ENCODE measurements at places on chromosomes 16 and 17.

DNA sequence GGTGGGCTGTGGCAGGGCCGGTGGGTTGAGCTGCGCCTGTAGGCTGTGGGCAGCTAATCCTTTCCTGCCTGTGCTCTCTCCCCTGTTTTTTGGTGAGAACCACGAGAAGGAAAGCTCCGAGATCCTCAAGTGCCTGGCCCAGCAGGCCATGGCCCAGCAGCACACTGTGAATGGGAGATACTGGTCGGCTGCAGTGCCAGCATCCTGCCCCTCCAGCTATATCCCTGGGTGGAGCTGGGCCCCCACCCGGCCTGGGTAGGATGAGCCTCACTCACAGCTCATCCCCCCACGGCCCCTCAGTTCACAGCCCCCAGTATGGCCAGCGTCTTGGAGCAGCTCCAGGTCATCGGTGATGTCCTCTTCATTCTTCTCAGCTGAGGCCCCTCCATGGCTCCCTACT lies 164.4 kb upstream of the ZNF267 start:
- no peak for DNase-seq

- DNase-seq = no peak
These were observed 156.8 kb upstream of the CHMP6 start for GRCh38 chr17:80834893-80835275.

DNA sequence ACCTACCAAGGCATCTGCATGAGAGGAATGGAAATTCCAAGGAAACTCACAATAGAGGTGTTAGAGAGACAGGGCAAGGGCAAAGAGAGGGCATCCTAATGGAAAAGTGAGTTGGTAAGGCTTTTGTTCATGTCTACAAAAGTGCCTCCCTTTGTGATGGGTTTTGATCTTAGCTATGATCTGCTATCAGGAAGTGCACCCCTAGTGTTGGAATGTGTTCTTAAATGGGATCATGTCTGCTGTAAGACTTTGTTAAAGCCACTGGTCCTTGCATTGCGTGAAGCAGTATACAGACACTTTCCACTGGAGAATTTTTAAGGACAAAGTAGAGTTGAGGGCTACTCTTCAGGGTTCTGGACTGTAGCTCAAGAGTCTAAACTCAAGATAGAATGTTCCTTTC lies 92.0 kb downstream of the MAP2K6 start:
- no peak for DNase-seq

- peak; percentile 73 for DNase-seq
These were observed 305.2 kb downstream of the SEC14L1 start for GRCh38 chr17:77445760-77446532.

DNA sequence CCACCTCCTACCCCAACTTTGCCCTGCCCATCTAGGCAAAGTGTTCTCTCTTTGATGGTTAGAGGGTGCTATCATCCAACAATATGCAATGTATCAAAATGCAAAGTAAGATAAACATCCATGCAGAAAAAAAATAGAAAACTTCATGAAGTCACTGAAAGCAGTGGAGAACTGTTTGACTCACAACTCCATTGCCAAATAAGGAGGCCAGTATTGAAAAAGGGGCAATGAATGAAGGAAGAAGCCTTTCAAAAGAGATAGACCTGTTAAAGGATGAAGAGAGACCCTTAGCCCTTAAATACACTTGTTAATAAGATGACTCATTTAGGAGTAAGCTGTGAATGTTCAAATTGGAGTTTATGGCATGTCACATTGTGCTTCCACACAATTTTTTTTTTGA lies 13.0 kb downstream of the FA2H start:
- DNase-seq = no peak

- peak; percentile 17 for DNase-seq
These were observed 108.4 kb downstream of the OR1D5 start for GRCh38 chr17:2954898-2955445.

- no peak for DNase-seq
These were observed 28.7 kb downstream of the CCR7 start for GRCh38 chr17:40536295-40537171.

DNA sequence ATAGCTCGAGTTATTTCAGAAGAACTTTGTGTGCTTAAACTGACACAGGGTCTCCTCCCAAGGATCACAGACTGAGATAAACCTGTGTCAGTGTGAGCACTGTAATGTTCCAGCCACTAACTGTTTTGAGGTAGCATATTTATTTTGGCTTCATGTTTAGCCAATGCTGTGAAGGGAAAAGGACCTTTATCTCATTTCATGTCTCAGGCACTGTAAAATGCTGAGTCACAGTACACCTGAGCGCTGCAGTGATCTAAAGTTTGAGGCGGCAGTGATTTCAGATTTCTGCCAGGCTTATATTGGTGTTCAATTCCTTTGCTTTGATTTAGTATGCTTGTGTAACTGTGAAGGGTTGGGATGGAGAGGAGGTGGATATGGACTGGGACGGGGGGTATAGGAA lies 3.1 kb upstream of the DNAJA2 start:
- DNase-seq = no peak

DNA sequence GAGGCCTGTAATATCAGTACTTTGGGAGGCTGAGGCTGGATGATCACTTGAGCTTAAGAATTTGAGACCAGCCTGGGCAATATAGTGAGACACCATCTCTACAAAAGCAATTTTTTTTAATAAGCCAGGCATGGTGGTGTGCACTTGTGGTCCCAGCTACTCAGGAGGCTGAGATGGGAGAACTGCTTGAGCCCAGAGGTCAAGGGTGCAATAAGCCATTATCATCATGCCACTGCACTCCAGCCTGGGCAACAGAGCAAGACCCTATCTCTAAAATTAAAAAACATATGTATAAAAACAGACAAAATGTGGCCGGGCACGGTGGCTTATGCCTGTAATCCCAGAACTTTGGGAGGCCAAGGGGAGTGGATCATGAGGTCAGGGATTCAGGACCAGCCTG lies 3.2 kb upstream of the ZNF785 start:
- no peak for DNase-seq

- DNase-seq = no peak
These were observed 85.9 kb downstream of the SPAG9 start for GRCh38 chr17:51034800-51035199.

- peak; percentile 95 for DNase-seq
These were observed 9.2 kb upstream of the TSPOAP1 start for GRCh38 chr17:58337600-58338453.

- DNase-seq = no peak
These were observed 1.1 kb upstream of the CHAD start for GRCh38 chr17:50469671-50470305.

GRCh38 chr17:7039832-7040231 lies 4.0 kb downstream of the SLC16A13 start:
- no peak for DNase-seq

GRCh38 chr16:65122724-65123395 lies 997 bp upstream of the CDH11 start:
- no peak for DNase-seq

DNA sequence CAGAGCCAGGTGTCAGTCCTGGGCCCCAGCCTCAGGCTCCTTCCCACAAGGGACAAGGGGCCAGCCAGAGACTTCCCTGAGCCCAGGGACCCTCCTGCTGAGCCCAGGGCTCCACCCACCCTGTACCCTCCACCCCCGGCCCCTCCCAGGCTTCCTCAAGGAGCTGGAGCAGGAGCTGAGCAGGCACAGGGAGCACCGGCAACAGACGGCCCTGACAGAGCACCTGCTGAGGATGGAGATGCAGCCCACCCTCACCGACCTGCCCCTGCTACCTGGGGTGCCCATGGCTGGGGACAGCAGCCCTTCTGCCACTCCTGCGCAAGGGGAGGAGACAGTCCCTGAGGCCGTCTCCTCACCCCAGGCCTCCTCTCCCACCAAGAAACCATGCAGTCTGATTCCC lies 4.5 kb downstream of the SCRN2 start:
- DNase-seq = no peak

DNA sequence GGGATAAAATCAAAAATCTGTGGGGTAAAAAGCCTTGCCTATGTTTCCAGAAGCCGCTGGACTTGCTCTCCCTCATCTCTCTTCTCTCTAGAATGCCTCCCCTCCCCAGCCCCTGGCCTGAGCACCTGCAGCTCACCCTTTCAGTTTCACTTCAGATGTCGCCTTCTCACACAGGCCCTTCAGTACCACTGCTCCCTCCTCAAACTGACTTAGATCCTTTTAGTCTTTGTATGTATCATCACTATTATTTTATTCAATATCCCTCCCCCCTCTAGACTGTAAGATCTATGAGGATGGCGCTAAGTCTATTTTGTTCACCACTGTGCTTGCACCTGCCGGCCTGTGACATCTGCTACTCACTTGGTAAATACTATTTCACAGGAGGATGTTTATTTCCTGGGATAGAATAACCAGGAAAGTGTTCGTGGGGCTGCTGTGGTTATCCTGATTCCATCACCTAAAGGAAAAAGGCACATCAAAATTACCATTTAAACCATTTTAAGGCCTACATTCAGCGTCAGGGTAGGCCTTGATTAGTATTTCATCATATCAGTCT lies 122.3 kb downstream of the MRTFB start:
- peak; percentile 70 for DNase-seq

- no peak for DNase-seq
These were observed 113.2 kb downstream of the MSI2 start for GRCh38 chr17:57369509-57369945.

DNA sequence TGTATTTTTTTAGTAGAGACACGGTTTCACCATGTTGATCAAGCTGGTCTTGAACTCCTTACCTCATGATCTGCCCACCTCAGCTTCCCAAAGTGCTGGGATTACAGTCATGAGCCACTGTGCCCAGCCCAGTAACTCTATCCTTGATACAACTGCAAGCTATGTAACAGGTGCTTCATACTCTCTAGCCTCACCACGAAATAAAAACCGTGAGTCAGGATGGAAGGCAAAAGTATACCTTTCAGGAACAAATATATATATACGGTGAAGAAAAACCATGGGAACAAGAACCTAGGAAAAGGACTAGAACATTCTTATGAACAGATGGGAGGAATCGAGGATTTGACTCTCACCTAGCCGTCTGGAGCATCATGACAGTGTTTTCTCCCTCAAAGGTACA lies 9.6 kb upstream of the FBF1 start:
- no peak for DNase-seq

- DNase-seq = peak; percentile 78
These were observed 10.5 kb downstream of the ST3GAL2 start for GRCh38 chr16:70428178-70428998.

DNA sequence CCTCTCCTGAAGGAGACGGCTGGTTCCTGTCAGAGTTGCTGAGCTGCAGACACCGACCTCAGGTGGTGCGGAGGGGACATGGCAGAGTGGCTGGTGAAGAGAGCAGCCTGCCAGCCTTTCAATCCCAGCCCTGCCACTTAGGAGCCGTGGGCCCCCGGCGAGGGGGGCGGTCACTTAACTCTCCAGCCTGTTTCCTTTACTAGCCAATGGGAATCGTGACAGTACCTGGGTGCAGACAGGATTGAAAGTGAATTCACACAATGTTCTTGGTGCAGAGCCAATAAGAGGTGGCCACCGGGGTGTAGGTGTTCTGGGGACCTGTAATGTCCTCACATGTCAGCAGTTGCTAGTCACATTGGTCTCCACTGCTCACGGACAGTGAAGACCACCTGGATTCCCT lies 13.5 kb downstream of the ACE start:
- DNase-seq = no peak

DNA sequence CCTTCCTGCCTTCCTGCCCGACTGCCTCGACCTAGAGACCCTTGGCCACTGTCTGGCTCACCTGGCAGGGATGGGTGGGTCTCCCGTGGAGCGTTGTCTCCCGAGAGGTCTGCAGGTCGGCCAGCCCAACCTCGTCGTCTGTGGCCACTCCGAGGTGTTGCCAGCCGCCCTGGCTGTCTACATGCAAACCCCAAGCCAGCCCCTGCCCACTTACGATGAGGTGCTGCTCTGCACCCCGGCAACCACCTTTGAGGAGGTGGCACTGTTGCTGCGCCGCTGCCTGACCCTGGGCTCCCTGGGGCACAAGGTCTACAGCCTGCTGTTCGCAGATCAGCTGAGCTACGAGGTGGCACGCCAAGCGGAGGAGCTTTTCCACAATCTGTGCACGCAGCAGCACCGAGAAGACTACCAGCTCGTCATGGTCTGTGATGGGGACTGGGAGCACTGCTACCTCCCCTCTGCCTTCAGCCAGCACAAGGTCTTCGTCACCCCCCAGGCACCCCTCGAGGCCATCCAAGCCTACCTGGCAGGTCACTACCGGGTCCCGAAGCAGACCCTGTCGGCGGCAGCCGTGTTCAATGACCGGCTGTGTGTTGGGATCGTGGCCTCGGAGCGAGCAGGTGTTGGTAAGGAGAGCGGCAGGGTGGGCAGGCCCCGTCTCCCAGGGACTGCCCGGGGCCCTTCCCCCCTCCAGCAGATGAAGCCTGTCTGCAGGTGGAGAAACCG lies 75.1 kb upstream of the ENDOV start:
- no peak for DNase-seq

DNA sequence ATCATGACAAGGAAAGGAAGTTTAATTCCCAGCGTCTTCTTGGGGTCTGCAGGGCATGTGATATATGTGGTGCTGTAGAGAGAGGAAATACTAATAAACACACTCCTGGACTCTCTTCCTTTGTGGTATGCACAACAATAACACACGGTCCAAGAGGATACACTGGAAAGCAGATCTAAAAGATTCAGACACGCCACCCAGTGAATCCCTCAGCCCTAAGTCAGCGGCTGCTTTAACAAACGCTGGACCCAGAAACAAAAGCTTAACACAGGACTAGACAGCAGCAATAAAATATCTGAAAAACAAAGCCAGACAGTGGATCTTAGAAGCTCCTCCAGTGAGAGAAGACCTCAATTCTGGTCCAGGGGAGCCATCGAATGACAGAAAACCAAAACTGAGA lies 13.1 kb downstream of the CFAP20 start:
- no peak for DNase-seq

DNA sequence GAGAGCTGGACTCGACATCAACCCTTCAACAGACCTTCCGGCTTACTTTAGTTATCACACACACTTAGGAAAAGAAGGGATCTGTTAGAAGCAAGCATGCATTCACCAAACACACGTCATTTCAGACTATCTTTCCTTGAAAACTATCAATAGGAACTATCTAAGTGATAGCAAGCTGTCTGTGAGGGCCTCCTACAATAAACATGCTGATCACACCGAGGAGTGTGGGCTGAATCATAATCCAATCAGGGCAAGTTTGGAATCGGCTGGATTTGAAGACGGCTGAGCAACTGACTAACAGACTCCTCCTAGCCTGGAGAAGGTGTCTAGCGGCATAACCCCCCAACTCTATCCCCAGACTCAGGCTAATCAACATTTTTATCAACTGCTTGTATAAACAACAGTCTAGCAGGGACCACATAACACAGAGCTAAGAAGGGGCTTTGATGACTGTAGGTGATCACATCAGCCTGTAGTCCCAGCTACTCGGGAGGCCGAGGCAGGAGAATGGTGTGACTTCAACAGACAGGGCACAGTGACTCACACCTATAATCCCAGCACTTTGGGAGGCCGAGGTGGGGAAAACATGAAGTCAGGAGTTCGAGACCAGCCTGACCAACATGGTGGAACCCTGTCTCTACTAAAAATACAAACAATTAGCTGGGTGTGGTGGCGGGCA lies 14.1 kb downstream of the NXN start:
- no peak for DNase-seq
